ENCODE measurements at places on chromosomes 7 and 10.

DNA sequence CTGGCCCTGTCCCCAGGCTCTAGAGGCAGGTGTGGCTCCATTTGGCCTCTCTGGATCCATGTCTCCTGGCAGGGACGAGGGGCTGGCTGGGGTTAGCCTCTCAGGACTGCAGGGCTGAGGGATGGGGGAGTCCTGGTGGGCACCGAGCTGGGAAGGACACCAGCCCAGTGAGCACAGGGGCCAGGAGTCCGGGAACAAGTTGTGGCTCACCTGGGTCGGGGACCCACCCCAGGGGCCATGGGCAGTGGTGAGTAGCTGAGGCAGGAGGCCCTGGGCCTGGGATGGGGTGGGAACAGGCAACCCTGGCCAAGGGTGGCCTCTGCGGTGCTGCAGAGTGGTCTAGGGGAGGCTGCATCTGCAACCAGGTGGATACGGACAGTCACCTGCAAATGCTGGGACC lies 24.1 kb downstream of the ANTXRL start:
- no peak for DNase-seq

DNA sequence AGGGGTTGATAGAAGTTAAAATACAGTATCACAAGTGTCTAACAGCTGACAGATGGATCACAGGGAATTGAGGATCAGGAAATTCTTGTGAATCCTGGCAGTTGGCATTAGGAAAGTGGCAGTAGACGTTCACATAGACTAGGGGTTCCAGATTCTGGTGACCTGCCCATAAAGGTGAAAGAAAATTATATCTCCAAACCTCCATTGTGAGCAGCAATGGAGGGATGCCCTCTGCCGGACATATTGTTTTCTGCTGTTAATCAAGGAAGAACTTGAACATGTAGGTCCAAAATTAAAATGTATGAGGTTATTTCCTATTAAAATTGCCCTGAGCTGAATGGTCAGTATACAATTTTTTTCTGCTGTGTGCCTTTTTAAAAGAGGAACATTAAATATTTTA lies 5.1 kb downstream of the NME8 start:
- DNase-seq: no peak

GRCh38 chr7:43568529-43568928 lies 14.4 kb upstream of the STK17A start:
- DNase-seq: no peak

- no peak for DNase-seq
Observed at GRCh38 chr10:108904163-108904838, 1019.0 kb downstream of the XPNPEP1 start.

GRCh38 chr7:115260381-115260780 lies 338.5 kb downstream of the MDFIC start:
- DNase-seq: no peak

DNA sequence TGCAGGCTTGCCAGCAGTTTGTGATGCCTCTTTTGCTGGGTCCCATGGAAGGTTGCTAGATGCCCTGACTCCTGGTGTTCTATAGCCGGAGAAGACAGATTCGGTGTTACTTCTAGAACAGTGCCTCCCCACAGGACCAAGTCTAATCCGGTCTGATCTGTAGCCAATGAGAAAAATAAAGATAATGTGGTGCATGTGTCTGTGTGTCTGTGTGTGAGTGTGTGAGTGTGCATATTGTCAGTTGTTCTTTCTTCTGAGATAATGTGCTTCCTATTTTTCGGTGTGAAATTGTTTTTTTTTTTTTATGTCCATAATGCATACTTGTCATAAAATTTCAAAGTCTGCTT lies 29.7 kb upstream of the ZNRF2 start:
- DNase-seq: no peak

Data from GM12878 (cell line).